Transverse colon (tissue), 4 donors: ENCODE measurements at places on chromosomes 12 and 14. TPM values are rescaled to one million over a fixed set of nuclear protein-coding genes. Genes with fewer than 3 reads are reported as not detected.

CLEC4D gene
- total RNA-seq: not detected

PLD4 gene
- total RNA-seq: 1.1 TPM

NOPCHAP1 gene
- total RNA-seq: 2.4 TPM

CELA1 gene
- not detected for total RNA-seq

DNA sequence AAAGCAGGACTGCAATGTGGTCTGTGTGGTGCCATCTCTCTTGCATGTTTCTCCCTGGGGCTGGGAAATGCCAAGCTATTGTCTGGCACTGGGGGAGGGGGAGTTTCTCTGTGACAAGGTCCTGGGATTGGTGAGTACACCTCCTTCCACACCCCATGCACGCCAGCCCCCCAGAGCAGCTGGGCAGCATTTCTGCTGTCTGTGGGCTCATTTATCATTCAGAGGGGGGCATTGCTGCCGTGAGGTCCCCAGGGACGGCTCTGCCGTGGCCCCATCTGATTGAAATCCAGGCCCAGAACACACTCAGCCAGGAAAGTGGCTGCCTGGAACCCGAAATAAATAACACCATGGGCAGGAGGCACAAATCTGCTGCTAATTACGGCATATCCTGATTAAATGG lies 12.6 kb upstream of the FAM222A start:
- no peak for DNase-seq

DNA sequence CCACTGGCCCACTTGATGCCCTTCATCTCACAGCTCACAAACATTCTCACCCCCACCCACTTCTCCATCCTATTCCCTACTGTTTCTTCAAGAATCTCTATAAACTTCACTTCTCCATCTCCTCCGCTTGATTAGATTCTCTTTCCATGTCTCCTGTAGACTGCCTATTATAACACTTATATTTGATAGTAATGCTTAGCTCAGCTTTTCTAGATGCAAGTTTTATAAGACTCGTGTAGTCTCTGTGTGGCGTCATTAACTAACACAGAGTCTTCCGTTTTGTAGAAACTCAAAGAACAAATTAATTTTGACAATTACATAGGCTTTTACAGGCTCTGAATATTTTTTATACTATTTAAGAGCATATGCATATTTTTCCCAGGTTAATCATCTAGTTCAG lies 25.7 kb downstream of the KCNC2 start:
- DNase-seq: no peak

- DNase-seq: no peak
Observed at GRCh38 chr14:77318006-77318553, 2.6 kb downstream of the POMT2 start.

GRCh38 chr12:40688085-40688725 lies 4.0 kb upstream of the CNTN1 start:
- no peak for DNase-seq

DNA sequence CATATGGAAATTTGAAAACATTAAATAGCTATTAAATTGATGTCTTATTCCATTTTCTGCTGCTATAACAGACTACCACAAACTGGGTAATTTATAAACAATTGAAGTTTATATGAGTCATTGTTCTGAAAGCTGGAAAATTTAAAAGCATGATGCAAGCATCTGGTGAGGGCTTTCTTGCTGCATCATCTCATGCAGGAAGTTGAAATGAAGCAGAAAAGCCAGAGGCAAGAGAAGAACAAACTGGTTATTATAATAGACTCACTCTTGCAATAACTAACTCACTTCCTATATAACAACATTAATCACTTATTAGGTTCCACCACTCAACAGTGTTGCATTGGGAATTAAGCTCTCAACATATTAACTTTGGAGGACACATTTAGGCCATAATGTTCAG lies 1277.4 kb downstream of the LRFN5 start:
- DNase-seq: no peak

- no peak for DNase-seq
Observed at GRCh38 chr14:64673748-64674147, 30.5 kb upstream of the PLEKHG3 start.

DNA sequence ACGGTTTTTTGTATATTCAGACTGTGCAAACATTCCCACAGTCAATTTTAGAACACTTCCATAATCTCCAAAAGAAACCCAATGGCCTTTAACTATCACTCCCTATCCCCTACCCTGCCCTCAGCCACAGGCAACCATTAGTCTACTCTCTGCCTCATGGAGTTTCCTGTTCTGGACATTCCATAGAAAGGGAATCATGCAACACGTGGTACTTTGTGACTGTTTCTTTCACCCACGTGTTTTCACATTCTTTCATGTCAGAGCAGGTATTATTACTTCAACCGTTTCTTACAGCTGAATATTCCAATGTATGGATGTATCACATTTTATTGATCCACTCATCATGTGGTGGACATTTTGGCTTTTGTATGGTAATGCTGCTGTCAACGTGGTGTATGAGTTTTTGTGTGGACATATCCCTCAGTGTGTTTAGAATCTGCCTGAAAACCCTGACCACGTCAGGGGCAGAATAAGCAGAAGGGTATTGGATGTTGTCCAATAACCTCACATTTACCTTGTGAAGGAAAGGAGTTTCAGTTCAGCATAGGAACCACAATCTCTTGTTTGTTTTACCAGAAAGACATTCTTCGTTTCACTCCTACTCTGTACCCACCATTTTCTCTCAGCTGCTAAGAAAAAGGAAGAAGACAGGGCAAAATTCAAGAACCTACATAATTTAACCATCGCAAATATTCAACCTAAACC lies 107.5 kb upstream of the DYRK2 start:
- DNase-seq: no peak

DNA sequence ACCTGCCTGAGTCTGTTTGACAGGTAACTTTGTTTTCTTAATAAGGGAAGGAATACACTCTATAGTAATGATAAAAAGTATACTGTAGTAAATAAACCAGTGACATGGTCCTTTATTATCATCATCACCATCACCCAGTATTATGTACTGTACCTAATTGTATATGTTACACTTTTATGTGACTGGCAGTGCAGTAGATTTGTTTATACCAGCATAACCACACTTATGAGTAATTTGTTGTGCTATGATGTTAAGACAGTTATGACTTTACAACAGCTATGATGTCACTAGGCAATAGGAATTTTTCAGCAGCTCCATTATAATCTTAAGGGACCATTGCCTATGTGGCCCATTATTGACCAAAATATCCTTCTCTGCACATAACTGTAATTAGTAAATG lies 155.0 kb downstream of the NUBPL start:
- no peak for DNase-seq

DNA sequence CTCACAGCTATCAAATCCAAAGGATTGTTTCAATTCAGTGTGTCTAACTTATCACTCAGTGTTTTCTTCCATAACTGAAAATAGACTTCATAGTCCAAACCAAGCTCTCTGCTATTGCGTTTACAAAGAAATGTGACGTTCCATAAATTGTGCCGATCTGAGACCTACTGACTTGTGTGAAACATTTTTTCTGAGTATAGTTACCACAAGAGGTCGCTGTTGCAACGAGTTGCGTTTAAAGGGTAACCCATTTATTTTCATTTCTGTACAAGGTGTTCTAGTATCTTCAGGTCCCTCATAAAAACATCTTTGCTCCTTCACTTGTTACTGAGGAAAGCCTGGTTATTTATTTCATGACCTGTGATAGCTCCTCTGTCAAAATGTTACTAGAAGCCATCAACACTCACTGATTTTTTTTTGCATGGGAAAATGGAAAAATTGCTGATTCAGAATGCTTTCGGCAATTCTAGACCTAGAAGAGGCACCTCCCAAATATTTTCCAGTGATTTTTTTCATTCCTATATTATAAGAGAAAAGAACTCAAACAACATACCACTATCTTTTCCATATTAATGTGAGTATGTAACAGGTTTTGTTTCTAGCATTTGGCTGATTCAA lies 60.9 kb upstream of the OR4E1 start:
- no peak for DNase-seq
